Cerebellum (tissue), 4 donors: ENCODE measurements at places on chromosomes 7 and 10.

DNA sequence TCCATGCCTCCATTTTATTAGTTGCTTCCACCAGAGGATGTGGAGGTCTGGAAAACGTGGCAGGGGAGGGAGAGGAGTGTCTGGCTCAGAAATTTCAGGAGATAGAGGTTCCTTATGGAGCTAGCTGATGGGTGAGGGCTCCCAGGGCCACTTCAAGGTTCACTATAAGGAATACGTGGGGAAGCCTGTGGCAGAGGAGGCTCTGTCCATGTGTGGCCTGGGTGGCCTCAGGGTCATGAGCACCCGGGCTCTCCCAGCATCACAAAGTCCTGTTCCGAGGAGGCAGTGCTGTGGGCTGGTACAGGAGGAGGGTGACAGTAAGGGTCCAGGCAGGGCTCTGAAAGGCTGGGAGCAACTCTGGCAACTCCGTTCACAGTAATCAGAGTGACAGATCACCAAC is 24.6 kb downstream of the ARHGAP22 start:
- no peak for DNase-seq

- no peak for DNase-seq
Observed at GRCh38 chr10:59873896-59874295, 32.5 kb downstream of the CCDC6 start.

- no peak for DNase-seq
Observed at GRCh38 chr7:75870557-75871161, 8.2 kb upstream of the RHBDD2 start.

DNA sequence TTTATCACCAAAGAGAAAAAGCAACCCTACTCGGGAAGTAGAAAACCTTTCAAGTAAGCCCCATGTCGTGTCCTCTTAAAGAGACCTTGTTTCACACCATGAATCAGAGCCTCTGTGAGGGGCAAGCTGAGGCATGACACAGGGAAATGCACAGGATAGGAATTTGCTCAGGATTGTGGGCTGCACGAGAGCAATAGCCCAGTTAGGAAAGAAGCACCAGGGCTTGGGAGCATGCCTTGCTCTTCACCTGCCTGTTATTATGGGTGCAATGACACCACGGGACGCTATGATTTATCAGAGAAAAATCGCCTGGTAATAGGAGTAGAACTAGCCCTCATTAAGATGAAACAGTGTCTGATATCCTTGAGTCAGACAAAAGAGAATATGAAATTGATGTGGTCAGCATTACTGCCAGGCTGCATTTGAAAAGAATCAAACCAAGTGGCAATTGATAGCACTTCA is 562.9 kb upstream of the NRP1 start:
- DNase-seq, result no peak

- no peak for DNase-seq
Observed at GRCh38 chr10:458421-458851, 231.0 kb downstream of the DIP2C start.

DNA sequence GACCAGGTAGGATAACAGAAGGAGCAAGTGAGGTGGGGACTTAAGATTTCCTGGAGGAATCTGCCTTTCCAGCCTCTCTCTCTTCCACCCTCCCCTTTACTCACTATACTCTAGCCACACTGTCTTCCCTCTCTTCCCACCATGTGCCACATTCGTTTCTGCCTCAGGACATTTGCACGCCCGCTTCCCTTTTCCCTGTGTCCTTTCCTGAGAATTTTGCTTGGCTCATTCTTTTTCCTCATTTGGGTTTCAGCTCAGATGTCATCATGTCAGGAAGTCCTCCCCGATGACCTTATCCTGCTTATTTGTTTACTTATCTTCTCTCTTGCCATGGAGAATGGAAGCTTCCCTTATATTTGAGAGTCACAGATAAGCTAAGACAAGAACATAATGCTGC is 363.8 kb downstream of the PRPF18 start:
- no peak for DNase-seq

DNA sequence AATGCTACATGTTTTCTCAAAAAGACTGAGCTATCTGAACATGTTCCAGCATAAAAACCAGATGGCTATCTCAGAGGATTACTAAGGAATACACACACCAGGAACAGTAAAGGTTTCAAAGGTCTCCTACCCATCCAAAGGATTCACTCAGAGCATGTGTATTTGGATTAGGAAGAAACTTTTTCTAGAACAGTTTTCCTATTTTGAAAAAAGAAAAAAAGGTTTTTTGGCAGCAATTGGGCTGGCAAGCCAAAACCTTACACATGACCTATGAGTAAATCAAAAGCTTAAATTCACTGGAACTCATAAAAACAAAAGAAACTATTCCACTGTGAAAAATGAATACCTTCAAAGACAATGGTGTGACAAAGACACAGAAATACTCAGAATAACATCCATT is 9.6 kb downstream of the TPK1 start:
- no peak for DNase-seq

DNA sequence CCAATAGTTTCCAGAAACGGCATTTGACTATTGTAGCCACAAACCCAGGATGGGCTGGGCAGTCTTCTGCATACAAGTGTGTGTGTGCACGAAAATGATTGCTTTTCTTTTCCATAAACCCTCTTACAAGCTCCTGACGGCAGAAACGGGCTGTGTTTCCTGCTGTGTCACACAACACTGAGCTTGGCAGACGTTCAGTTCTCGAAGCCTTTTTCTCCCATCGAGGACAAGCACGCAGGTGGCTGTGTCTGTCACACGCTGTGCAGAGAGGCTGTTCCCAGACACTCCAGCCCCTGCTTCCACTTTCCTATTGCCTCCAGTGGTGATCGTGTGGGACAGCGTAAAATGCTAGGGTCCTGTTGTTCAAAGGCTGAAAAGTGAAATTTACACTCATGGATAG is 32.1 kb downstream of the RBAK start:
- peak; percentile 28 for DNase-seq

DNA sequence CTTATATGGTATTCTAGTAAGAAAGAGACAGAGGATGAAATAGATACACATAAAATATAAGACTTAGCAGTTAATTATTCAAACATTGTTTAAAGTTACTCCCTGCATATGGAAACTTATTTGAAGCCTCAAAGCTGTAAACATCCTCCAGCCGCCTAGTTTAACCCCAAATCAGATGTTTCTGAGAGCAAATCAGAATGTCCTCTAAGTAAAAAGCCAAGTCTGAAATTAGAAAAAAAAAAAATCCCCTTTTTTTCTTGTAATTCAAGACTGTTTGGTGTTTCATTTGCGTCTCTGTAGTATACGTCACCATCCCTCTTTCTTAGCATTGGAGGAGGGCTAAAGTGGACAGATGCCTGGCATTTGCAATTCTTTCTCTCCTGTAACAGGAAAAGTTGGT is 46.4 kb downstream of the TMEM26 start:
- DNase-seq, result no peak

GRCh38 chr7:122989577-122989976 is 5.9 kb downstream of the TAS2R16 start:
- DNase-seq, result no peak

GRCh38 chr10:3886641-3887251 is 101.7 kb upstream of the KLF6 start:
- no peak for DNase-seq

GRCh38 chr7:2245883-2246675 is 4.1 kb downstream of the NUDT1 start:
- no peak for DNase-seq

DNA sequence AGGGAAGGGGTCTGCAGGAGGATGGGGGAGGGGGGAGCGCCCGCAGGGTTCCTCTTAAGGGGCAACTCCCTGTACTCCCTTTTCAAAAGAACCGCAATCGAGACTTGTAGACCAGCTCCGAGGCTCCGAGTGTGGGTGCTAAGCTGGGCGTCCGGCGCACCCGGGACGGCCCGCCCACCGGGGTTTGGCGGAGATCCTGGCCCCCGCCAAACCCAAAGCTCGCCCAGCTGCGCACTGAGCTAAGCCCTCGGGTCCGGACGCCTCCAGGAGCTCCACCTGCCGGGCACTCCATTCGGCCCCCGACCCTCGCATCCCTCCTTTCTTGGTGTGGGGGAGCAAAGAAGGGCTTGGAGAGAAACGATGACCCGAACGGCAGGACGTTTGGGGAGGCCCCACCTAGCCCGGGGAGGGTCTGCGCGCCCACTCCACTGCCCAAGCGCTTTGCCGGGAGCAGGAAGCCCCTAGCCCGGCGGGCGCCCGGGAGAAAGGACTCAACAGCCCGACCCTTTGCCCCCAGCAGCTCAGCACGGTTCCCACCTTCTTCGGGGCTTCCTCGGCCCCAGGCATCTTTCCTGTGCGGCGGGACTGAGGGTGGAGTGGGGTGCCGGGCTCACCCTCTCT is 651 bp downstream of the AFAP1L2 start:
- peak; percentile 50 for DNase-seq

GRCh38 chr7:10707519-10707918 is 266.2 kb upstream of the PHF14 start:
- peak; percentile 29 for DNase-seq
